Posterior vena cava (tissue), 2 donors: ENCODE measurements at places on chromosomes 1 and 21. TPM values are rescaled to one million over a fixed set of nuclear protein-coding genes. Genes with fewer than 3 reads are reported as not detected.

Gene CENPF
- 1.3 TPM for total RNA-seq

Gene LDLRAD1
- total RNA-seq, result not detected

Gene SFN
- total RNA-seq, result 6.7 TPM

Gene SLC5A3
- total RNA-seq, result 10.9 TPM

Gene FAM72D
- 0.42 TPM for total RNA-seq

Gene HCRTR1
- not detected for total RNA-seq

Gene RBM15
- total RNA-seq, result 15.9 TPM

Gene TDRD10
- total RNA-seq, result 5.8 TPM

Gene RRP1B
- total RNA-seq, result 14.6 TPM

Gene GPR25
- total RNA-seq, result not detected

Gene REN
- total RNA-seq, result not detected

Gene PLEKHA6
- total RNA-seq, result 23.5 TPM

Gene FNDC5
- total RNA-seq, result 2.4 TPM

Gene SLAMF8
- total RNA-seq, result 4.8 TPM

Gene SLC22A15
- total RNA-seq, result 6.1 TPM

Gene KLHDC7A
- not detected for total RNA-seq

Gene LDLRAD2
- total RNA-seq, result 0.24 TPM

Gene NTRK1
- total RNA-seq, result 3.9 TPM

Gene GJB5
- not detected for total RNA-seq
